Stimulated activated CD8-positive, alpha-beta memory T cell treated with anti-CD3 and anti-CD28 coated beads, Interleukin-2, amount 100 ng/mL, for 1 hour (primary cell): ENCODE measurements at places on chromosomes 3 and 15.

GRCh38 chr3:101778385-101779046 lies 495 bp upstream of the NXPE3 start:
- no peak for DNase-seq

DNA sequence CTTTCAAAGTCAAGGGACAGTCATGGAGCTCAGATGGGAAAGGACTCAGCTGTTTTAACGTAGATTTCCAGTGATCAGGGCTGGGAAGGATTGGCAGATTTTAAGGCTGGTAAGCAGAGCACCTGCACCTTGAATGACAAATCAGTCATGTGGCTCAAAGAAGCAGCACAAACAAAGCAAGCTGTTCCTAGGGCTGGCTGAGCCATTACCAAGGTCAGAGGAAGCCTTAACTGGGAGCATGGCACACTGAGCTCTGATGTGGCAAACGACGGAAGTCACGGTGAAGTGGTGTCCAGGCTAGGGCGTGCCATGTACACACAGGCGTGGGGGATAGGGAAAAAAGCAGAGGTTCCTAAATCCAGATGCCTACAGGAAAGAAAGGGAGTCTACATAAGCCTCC lies 84.6 kb upstream of the PFN2 start:
- no peak for DNase-seq

DNA sequence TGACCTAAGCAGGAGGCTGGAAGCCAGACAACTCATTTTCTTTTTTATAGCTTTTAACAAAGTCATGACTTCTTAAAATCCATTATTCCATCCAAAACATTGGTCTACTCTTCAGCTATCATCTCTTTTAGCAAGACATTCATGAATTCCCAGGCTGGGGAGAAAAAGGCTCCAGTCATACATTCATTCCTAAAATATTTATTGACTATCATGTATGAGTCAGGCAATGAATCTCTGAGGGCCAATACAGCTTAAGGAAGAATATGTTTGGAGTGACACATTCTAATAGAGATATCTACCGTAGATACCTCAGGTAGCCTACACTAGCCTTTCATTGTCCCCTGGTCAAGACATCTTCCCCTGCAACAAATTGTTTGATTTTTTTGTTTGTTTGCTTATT lies 196.4 kb upstream of the NANOGP8 start:
- no peak for DNase-seq

DNA sequence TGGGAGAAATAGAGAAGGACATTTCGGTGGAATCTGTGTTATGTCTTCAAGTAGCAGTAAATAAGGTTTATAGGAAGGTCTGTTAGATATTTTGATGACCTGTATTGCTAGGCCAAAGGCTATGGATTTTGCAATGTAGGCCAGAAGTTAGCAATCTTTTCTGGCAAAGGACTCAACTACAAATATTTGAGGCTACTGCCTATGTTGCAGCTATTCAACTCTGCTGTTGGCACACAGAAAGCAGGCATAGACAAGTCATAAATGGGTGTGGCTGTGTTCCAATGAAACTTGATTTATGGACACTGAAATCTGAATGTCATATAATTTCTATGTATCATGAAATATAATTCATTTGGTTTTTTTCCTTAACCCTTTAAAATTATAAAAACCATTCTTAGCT lies 438.7 kb upstream of the C2CD4B start:
- DNase-seq: no peak

GRCh38 chr3:49295489-49296058 lies 18.5 kb upstream of the C3orf62 start:
- DNase-seq: no peak

DNA sequence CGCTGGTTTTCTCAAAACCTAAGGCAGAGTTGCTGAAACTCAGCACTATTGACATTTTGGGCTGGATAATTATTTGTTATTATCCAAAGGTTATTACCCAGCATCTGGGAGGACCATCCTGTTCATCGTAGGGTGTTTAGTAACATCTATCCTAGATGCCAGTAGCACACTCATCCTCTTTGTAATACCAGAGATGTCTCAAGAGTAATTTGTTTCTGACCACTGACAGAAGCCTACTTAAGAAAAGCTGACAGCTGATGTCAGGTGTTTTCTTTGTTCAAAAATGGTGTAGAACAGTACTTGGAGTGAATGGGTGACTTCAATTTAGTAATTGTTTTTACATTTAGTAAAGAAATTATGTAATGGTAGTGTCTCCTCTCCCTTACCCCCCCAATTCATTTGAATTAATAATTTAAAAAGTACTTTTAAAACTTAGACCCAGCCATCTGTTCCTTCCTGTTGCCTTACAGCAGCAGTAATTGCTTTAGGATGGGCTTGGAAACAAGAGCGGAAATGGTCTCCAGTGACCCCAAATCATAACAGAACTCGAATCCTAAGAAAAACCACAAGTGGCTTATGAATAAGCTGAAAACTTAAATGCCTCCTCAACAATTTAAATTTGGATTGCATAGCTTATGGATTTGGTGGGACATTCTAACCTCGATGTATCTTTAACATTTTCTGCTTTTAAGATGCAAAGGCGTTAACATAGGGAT lies 105.4 kb downstream of the PTPRG start:
- no peak for DNase-seq

- no peak for DNase-seq
Measured at GRCh38 chr3:196220587-196220986, 4.3 kb downstream of the SLC51A start.

- no peak for DNase-seq
Measured at GRCh38 chr15:81825136-81825535, 220.7 kb downstream of the MEX3B start.

- DNase-seq: no peak
Measured at GRCh38 chr3:3556078-3556477, 243.2 kb upstream of the LRRN1 start.

DNA sequence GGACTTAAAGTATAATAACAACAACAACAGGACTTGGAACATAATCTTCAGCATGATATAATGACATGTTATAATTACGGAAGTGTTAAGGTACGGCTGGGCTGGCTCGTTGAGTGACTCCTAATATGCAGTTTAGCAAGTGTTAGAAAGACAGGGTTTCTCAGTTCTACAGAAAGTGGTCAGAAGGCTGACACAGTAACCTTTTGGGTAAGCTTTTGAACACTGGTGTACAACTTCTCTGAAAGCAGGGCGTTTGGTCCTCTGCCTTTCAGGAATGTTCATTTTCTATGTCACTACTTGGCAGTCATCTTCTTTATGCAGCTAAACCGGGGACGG lies 133.3 kb upstream of the SLC2A2 start:
- no peak for DNase-seq

DNA sequence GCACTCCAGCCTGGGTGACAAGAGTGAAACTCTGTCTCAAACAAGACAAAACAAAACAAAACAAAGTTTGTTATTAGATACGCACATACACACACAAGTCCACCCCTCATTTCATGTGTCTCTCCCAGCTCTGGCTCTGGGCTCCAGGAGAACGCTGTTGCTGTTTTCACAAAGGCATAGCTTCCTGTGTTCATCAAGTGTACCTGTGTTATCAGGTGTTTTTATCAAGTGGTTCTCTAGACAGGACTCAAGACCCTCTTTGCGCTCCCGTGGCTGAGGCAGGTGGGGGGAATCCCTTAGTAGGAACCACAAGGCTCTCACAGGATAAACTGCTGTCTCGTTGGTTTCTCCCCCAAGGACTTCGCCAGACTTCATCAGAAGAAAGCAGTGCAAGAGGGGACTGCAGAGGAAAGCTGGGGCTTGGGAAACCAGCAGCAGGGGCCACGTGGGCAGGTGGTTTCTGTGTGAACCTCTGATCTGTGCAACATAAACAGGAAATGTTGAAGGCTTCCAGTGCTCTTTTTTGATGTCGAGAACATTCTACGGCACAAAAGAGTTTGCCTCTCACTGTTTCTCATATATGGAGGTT lies 6.9 kb upstream of the PPP1R2 start:
- peak; percentile 62 for DNase-seq

DNA sequence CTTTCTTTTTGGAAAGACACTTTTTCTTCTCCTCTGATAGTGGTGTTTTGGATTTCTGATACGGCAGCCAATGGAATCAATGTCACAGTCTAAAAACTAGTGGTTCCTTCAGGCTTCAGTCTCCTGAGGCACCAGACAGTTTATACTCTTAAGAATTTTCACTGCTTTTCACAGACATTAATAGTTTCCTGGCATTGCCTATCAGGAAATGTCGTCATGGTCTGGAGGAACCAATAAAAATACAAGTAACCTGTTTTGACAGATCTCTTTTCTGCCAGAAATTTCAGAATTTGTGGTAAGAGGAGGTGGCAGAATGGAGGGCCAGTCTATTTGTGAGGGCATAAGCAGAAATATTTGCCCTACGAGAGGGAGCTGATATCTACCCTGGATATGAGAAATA lies 44.8 kb downstream of the FILIP1L start:
- DNase-seq: no peak

- peak; percentile 11 for DNase-seq
Measured at GRCh38 chr15:94164202-94164807, 67.1 kb upstream of the MCTP2 start.

GRCh38 chr15:72916897-72917296 lies 133.3 kb upstream of the ADPGK start:
- no peak for DNase-seq

DNA sequence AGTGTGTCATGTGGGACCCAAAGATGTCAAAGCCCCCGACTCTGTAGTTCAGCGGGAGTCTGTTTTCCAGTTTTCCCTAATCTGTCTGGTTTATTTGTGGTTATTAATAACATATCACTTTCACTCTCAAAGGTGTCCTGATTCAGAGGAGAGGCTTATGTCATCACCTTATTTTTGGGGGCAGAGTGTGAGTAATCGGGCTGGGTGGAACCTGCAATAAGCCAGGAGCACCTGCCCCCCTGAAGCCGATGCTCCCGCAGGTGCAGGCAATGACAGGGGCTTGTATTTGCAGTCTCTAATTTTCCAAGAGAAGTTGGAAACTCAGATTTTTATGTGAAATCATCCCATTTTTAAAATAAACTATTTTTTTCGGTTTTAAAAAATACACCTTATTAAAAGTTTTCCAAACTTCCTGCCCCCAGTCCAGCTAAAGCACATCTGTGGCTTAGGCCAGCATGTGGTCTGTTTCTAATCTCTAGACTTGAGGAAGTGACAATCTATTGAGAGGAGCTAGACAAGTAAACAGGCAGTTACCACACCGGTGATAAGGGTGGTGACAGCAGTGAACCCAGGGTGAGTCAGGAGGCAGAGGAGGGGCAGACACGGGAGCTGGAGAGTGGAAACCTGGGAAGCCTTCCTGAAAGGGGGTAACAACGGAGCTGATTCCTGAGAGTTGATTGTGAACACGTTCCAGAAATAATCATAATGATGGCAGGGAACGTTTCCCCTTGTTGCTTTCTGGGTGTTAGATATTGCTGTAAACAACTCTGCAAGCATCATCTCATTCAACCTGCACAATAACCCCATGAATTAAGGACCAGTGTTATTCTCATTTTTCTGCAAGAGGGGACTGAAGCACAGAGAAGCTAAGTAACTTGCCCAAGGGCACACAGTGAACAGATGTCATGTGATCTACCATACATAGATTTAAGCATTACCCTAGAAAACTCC lies 37.2 kb downstream of the BHLHE40 start:
- peak; percentile 22 for DNase-seq

DNA sequence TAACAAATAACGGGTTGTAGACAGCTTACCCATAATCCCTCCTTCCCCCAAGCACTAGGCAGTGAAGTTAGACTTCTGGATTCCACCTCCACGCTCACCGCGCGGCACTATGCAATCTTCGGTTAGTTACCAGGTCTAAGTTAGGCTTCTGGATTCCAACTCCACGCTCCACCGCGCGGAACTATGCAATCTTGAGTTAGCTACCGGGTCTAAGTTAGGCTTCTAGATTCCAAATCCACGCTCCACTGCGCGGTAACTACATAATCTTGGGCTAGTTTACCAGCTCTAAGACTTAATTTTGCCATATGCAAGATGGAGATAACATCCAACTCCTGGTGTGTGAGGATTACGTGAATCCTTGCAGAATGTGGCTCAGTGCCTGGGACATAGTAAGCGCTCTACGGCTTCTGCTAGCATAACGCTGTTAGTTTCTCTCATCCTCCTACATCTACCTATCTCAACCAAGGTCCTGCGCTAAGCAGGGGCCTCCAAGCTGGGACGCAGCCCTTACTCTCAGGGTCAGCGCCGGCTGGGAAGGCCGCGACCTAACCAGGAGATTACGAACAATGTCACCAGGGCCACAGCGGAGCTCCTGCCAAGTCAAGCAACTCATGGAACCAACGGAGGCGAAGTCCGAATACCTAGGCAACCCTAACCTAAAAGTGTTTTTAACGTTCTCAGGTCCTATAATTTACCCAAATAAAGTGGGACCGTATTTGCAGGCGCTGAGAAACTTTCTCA lies 497 bp upstream of the RPLP1 start:
- DNase-seq: no peak

DNA sequence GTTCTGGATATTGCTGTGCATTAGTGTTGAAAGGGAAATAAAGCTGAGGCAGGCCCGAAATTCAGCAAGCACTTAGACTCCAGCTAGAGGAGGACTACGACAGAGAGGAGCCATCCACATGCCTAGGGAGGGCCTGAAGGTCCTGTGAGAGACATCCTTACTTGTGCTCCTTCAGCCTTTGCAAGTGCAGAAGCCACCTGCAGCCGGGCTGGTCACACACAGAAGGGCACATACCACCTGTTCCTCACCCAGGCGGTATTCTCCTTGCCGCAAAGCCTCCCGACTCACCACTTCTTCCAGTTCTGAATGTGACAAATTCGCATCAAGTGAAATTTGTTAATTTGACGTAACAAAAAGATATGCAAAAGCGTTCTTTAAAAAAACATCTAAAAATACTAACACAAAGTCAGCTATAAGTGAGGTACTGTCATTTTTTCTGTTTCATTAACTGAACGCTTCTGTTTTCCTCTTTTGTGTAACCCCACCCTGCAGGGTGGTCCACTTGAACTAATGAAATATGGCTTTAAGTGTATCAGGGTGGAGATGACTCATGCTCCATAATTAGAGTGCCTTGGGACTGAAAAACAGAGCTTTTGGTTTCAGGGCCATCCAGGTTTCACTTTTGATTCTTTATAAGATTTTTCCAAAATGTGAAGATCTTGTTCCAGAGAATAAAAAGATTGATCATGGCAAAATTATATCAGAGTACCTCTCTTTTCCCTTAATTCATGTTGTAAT lies 467.9 kb upstream of the ATP11B start:
- no peak for DNase-seq

DNA sequence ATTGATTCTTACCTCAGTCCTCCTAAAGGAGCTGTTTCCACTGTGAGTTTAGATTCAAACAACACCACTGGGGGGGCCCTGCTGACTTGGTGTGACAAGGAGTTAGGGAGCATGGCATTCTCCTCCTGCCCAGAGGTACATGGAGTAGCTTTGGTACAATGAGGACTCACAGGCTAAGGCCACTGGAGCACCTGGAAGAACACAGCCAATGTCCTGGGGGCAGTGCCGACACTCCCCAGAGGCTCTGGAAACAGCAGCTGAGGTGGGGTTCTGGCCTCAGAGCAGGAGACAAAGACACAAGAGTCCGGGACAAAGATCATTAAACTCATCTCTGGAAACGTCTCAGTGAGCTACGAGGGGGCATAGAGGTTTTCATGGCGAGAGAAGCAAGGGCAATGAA lies 69.7 kb upstream of the POMGNT2 start:
- no peak for DNase-seq

- DNase-seq: no peak
Measured at GRCh38 chr3:81442758-81443456, 318.5 kb downstream of the GBE1 start.

GRCh38 chr15:76823890-76824289 lies 81.2 kb downstream of the SCAPER start:
- no peak for DNase-seq
